ENCODE measurements at places on chromosomes 13 and 19.
A peak's percentile ranks its signal among the peaks of the same experiment; 100 is the strongest.

GRCh38 chr19:12639901-12640613 lies 26.5 kb downstream of the MAN2B1 start:
- DNase-seq: peak; percentile 34

DNA sequence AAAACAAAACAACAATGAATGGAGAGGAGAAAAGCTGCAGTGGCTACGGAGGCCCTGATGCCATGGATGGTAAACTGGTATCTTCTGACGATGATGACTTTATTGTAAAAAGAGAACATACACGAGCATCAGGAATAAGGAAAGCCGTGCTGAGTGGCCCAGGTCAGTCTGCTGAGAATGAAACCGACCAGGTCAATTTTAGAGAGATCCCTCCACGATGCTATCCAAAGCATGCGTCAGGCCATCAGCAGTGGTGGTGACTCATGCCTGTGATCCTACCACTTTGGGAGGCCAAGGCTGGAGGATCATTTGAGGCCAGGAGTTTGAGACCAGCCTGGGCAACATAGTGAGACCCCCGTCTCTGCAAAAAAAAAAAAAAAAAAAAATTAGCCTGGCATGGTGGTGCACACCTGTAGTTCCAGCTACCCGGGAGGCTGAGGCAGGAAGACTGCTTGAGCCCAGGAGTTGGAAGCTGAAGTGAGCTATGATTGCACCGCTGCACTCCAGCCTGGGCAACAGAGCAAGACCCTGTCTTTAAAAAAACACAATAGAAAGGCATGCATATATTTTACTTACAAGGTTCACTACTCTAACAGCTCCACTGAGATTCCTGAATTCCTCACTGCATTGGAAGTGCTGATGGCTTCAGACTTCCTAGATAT lies 62.3 kb downstream of the GADD45B start:
- DNase-seq: no peak

DNA sequence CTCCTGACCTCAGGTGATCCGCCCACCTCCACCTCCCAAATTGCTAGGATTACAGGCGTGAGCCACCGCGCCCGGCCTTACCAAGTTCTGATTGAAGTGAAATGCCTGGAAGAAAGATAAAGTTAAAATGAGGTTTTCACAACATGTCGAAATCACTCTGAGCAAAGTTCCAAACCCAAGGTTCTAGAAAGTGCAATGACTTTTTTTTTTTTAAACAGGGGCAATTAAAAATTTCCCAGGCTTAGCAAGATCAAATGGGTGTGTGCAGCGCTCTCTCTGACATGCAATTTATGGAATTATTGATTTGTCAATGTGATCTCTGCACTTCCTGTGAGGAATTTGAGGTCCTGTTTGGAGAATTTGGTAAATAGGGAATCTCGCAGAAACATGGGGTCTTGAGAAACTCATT lies 12.8 kb upstream of the MAP2K2 start:
- DNase-seq: no peak

- DNase-seq: no peak
These were observed 39.8 kb upstream of the TPM4 start for GRCh38 chr19:16036397-16036925.

DNA sequence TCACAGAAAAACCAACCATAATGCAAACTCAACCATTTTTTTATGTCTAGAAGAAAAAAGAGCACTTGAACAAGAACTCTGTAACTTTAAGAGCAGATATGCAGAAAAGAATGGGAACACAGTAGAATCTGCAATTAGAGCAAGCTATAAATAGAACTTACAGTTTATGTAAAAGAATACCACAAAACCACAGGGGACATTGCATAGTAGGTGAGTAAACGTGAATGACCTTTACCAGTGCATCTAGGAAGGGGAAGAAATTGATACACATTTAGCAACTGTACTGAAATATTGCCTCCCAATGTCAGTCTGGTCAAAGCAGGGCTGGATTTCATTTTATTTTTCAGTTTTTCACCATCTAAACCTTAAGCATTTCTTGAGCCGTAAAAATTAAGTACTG lies 242.2 kb upstream of the EDNRB start:
- peak; percentile 38 for DNase-seq

DNA sequence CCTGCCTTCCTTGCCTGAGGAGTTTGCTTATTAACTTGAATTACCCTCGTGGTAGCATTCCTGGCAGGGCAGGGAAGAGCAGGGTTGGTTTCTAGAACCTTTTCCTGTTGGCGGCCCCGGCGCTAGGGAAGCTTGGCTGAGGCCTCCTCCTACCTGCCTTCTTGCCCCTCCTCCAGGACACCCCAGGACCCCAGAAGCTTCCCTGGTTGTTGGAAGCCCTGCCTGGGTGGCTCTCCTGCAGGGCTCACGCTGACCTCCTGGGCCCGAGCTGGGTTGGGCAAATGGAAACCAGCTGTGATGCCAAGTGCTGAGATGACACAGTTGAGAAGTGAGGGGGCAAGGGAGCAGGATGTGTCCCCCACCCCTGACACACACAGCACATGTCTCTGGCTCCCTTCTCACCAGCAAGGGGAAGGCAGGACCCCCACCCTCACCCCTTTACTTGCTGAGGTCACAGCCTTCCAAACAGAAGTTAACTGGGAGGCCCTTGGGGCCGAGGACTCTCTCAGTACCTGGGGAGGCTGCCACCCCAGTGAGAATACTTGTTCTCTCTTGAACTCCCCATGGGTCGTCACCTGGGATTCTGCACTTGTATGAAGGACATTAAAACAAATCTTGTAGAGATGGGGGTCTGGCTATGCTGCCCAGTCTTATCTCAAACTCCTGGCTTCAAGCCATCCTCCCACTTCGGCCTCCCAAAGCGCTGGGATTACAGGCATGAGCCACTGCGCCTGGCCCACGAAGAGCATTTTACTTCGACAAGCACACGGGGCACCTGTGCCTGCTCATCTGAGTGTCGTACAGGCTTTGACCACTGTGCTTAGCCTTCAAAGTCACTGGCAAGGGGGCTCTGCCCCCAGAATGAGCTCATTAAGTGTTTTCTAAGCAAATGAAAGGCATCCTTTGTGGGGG lies 10.5 kb downstream of the CEBPA start:
- DNase-seq: no peak

GRCh38 chr19:14343286-14343685 lies 38.0 kb upstream of the ADGRE5 start:
- DNase-seq: no peak

GRCh38 chr13:80469853-80470381 lies 129.0 kb upstream of the SPRY2 start:
- DNase-seq: peak; percentile 45

GRCh38 chr19:49689133-49690078 lies at the start of gene ADM5:
Gene ADM5 (plus strand): TSS chr19:49689594. CDS start chr19:49689838, 244 bp downstream.
- no peak for DNase-seq

DNA sequence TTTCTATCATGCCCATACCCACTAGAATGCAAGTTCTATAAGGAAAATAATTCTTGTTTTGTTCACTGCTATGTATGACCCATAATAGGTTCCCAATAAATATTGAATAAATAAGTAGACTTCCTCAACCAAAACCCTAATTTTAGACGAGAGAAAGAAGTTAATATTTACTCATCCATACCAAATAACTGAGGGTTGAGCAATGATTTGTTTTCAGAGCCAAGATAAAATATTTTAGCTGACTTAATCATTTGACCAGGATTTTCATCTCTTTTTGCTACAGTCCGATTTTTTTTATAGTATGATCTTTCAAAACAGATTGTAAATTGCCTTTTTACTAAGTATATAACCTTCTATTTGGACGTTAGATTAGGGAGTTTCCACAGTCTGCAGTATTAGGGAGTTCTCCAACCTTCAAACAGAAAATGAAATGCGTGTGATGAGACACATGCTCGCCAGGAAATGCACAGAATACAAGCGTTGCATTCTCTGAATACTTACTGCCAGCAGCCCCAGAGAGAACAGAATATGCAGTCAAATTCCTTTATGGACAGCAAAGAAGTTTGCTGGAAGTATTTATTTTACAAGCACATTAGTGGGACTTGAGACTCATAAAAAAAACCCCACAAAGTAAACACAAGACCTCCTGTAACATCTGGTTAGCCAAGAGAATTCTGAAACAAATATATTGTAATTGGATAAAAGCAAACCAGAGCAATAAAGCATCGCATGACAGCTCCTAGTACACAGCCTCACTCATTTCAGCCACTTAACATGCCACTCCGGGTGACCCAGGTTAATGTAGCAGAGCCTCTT lies 230.0 kb downstream of the MYO16 start:
- peak; percentile 14 for DNase-seq

- DNase-seq: no peak
These were observed 155.7 kb downstream of the PCDH17 start for GRCh38 chr13:57787058-57787791.

- DNase-seq: no peak
These were observed 105.8 kb downstream of the LACC1 start for GRCh38 chr13:43985422-43986072.

GRCh38 chr13:20128459-20128931 lies 32.4 kb downstream of the GJA3 start:
- no peak for DNase-seq

DNA sequence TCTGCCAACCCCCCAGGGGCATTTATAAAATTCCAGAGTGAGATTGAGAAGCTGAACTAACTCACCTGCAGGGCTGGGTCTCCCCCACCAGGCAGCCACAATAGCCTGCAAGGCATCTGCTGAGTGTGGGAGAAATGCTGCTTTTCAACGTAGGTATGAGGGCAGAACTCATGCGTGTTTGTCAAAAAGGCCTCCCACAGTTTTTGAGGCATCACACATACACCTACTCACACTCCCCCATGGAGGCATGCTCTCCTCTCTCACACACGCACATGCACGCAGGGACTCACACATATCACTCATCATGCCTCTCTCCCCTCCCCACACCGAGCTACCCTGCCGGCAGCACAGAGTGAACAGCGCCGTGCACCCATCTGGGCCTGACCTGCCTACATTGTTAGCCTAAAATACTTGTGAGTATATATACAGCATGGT lies 390.5 kb downstream of the FGF9 start:
- no peak for DNase-seq

GRCh38 chr19:38662537-38663155 lies 15.2 kb downstream of the ACTN4 start:
- DNase-seq: no peak

DNA sequence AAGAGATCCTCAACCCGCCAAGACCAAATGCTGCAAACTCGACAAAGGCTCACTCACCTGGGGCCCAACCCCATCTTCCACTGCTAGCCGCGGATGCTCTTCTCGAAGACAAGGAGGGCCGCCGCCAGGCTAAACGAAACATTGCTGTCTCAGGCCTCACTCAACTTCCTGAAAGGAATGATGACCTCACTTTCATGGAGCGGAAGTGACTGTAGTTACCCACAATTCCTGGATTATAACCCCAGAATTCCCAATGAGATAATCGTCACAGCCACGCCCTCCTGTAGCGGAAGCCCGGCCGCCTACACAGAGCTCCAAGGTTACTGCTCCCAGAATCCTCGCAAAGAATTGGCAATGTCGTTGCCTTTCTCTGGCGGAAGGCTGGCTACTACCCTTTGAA lies 10.5 kb upstream of the ZNF112 start:
- DNase-seq: no peak

DNA sequence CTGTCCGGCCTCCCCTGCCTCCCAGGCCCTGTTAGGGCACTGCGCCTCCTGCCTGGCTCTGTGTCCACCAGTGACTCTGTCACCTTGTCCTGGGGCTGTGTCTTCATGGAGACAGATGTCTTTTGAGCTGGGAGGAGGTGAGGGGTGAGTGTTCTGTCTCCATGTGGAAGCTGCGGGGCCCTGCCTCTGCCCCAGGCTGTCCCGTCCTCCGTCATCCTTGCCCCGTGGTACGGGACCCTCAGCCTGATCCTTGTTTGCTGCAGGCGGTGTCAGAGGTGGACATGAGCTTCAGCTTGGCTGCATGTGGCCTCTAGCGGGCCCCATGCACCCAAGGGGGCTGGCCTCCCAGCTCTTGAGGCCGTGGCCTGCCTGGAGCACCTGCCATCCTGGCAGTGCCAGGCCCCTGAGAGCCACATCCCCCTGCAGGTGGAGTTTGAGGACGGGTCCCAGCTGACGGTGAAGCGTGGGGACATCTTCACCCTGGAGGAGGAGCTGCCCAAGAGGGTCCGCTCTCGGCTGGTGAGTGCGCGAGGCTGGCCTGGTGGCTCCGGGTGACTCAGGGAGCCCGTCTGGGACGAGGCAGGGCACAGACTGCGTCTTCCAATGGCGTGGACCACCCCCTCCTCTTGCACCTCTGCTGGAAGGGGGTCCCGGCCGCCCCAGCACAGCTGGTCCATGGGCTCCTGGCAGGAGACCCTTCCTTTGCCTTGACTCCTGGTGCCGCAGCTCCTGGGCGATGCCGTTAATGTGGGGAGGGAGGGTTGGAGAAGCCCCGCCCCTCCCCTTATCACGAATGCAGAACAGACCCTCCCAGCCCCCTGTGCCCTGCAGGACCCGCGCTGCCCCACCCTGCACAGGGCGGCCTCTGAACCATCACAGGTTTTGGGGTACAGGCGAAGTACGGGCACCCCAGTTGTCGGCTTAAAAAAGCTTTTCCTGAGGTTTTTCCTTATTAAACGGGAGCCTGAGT lies 181.3 kb downstream of the KDM4B start:
- DNase-seq: no peak

DNA sequence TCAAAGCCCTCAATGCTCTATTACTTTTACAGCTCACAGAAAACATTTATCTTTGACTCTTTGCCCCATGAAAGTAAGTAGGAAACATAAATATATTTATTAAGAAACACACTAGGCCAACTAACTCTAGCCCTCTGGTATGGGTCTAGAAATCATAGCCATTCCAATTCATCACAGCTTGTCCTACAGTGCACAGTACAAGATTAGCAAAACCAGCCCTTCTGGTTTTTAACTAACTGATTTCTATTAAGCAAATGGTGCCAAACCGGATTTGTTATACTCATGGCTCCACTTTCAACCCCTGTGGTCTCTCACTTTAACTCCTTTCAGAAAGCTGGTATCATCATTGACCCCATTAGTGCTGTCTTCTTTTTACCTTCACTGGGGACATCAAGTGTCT lies 5.6 kb upstream of the LRRC63 start:
- DNase-seq: no peak

GRCh38 chr13:99527301-99527700 lies 26.0 kb downstream of the TM9SF2 start:
- no peak for DNase-seq

DNA sequence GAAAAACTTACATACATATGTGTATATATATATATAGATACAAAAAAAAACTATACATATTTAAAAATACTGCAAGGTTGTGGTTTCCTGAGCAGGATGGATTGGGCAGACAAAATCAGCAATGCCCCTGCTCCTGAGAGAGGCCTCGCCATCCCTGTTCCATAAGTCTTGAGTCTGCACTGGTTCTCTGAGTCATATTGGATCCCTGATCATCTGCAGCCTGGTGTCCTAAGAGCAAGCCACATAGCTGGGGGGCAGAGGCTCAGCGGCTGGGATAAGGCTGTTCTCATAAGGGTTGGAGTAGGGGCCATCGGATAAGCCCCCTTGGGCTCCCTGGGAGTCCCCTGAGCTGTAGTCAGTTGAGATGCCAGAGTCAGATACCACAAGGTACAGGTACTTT lies 3.3 kb downstream of the SWSAP1 start:
- DNase-seq: no peak

GRCh38 chr19:46714444-46715106 lies 2.3 kb downstream of the PRKD2 start:
- DNase-seq: no peak

GRCh38 chr13:102018716-102019115 lies 383.1 kb downstream of the FGF14 start:
- no peak for DNase-seq

GRCh38 chr19:7494416-7495098 lies 5.7 kb upstream of the PEX11G start:
- no peak for DNase-seq

Data from amniotic stem cell (primary cell).